ENCODE measurements at places on chromosomes 5 and 9.

- DNase-seq: no peak
Measured at GRCh38 chr9:23820451-23821374, 5.3 kb downstream of the ELAVL2 start.

- no peak for DNase-seq
Measured at GRCh38 chr5:96048763-96049162, 87.1 kb upstream of the ELL2 start.

- no peak for DNase-seq
Measured at GRCh38 chr5:174387448-174387847, 336.9 kb upstream of the MSX2 start.

DNA sequence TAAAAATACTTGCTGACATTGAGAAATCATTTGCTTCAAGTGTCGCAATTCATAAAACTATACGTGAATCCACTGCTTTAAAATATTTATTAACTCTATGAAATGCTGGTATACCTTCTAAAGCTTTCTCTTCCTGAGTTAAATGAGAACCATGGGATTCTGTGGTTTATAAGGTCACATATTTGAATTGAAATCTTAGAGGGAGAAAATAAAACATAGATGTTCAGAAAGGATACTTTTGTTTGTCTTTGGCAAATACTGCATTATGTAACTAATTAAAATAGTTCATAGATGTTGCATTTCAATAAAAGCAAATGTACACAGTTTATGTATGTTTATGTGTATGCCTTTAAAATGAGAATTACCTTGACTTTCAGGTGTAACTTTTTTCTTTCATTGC, 250.1 kb downstream of the FAM170A start:
- no peak for DNase-seq

DNA sequence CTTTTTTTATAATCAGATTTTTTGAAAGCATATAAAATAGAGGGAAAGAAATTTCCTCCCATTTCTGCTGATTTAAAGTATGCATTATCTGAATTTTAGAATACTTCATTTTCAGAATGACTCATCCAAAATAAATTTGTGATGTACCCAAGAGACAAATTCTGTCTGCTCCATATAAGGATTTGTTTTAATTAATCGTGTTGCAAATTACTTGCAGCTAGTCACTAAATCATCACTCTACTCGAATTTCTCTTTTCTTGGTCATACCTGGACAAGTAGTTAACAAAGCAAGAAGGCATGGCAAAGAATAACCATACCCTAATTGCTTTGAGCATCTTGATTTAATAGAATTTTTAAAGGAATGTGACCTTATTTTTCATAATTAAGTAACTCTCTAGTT, 284.1 kb upstream of the GRAMD2B start:
- DNase-seq: no peak

GRCh38 chr5:53614376-53614885, 54.0 kb downstream of the NDUFS4 start:
- DNase-seq: no peak
